HCT116 (cell line): ENCODE measurements at places on chromosomes 5 and 9. TPM values are rescaled to one million over a fixed set of nuclear protein-coding genes. Genes with fewer than 3 reads are reported as not detected.

Gene ARL14EPL
- 22.9 TPM for total RNA-seq

Gene MTAP
- total RNA-seq: 326 TPM

Gene ZNF622
- total RNA-seq: 25.2 TPM

Gene PHF24
- total RNA-seq: 0.47 TPM

Gene PHYHD1
- total RNA-seq: 0.32 TPM
